ENCODE measurements at places on chromosomes 4 and X.
A peak's percentile ranks its signal among the peaks of the same experiment; 100 is the strongest.

DNA sequence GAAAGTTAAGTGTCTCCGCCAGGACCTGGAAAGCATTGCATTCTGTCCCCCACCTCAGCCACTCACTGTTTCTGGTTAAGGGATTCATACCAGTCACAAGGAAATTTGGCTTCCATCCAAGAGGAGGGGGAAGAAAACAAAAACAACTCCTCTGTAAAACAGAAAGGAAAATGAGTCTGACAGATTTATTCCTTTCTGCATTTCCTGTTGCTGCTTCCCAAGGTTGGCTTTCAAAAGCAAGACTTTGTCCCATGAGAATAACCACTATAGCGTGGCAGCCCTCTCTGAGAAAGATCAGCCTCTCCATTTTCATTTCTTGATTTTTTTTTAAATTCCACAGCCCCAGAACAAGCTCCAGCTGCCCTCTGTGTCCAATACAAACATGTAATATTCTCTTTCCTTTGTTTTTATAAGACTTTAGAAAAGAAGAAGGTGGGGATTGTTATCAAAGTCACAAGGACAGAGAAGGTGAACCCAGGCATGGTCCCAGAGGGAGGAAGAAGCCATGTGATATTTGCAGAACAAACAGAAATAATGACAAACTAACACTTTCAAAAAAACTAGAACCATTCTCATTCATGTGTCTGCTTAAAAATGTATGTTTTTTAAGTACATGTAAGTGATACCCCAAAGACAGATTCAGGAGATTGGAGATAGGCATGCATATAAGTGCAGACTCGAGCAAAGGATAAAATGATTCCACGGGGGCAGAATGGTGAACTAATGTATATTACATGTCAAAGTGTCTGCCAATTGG, 90.7 kb upstream of the DCLK2 start:
- no peak for DNase-seq

- DNase-seq, result no peak
These were observed 646 bp downstream of the TIGD4 start for GRCh38 chr4:152778656-152779512.

GRCh38 chr4:156663663-156664062, 307.9 kb downstream of the PDGFC start:
- DNase-seq, result no peak

DNA sequence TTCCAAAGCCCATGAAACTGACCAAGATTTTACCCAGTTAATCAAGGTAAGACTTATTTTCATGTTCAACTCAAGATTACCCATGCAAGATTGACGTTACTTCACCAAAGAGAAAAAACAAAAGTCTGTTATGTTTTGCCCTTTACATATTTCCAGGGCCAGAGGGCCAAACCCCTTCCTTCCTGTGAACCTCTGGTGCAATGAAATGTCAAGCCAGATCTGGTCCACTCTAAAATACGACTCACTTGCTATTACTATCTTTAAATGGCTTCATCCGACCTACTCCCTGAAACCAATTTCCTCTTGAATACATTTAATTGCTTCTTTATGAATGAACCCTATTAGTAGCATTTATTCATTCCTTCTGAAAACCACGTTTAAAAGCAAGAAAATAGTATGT, 33.0 kb downstream of the TSPAN5 start:
- DNase-seq, result no peak

GRCh38 chrX:9436812-9437211, 28.0 kb upstream of the TBL1X start:
- no peak for DNase-seq

DNA sequence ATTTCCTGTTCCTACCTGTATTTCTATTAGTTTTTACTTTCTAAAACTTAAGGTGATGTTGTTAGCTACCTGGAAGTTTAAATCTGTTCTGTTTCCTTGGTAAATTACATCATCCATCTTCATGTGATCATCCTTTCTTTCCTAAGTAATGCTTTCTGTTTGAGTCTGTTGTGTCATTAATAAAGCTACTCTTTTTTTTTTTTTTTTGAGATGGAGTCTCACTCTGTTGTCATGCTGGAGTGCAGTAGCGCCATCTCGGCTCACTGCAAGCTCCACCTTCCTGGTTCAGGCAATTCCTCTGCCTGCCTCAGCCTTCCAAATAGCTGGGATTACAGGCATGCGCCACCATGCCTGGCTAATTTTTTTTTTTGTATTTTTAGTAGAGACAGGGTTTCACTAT, 73.3 kb downstream of the FIP1L1 start:
- no peak for DNase-seq

DNA sequence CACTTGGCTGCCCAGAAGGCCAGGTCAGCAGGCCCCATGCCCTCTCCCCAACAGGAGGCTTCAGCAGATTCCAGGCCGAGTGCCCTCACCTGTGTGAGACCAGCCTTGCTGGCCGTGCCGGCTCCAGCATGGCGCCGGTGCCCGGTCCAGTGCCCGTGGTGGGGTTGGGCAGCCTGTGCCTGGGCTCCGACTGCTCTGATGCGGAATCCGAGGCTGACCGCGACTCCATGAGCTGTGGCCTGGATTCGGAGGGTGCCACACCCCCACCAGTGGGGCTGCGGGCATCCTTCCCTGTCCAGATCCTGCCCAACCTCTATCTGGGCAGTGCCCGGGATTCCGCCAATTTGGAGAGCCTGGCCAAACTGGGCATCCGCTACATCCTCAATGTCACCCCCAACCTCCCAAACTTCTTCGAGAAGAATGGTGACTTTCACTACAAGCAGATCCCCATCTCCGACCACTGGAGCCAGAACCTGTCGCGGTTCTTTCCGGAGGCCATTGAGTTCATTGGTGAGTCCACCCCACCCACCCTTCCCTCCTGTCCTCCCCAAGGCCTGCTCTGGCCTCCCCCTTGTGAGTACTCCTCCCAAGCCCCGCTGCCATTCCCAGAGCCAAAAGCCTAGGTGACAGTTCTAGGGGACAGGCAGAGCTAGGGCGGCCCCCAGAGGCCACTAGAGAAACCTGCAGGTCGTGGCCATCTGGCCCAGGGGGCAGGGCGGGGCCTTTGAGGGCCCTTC, 2.3 kb downstream of the DUSP9 start:
- no peak for DNase-seq

GRCh38 chr4:75673959-75674328, 733 bp upstream of the G3BP2 start:
- DNase-seq, result no peak

- no peak for DNase-seq
These were observed 20.6 kb downstream of the DCHS2 start for GRCh38 chr4:154471032-154471431.

GRCh38 chr4:145453163-145453520, 28.5 kb upstream of the SMAD1 start:
- no peak for DNase-seq

- no peak for DNase-seq
These were observed 31.8 kb upstream of the C4orf50 start for GRCh38 chr4:6049985-6050384.

GRCh38 chr4:54217642-54218495, 11.2 kb upstream of the PDGFRA start:
- peak; percentile 92 for DNase-seq

DNA sequence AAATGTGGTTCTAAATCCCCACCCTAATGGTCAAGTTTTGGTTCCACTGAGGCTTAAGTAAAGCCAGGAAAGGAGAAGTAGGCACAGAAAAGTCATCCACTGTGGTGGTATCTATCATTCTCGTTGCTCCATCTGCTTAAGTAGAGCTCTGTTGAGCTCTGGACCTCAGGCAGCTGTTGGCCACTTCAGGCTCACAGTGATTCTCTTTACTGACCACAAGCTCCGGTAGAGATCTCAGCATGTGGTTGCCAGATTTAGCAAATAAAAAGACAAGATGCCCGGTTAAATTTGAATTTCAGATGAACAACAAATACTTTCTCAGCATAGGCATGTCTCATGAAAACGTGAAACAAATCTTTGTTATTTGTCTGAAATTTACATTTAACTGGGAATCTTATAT, 132.3 kb upstream of the PTCHD1 start:
- DNase-seq, result no peak

- DNase-seq, result no peak
These were observed 263.8 kb upstream of the PABPC4L start for GRCh38 chr4:134465417-134465816.

GRCh38 chr4:25860586-25861279, 2.1 kb downstream of the SEL1L3 start:
- no peak for DNase-seq

- no peak for DNase-seq
These were observed 1314.7 kb downstream of the FSTL5 start for GRCh38 chr4:160848901-160849760.

- DNase-seq, result peak; percentile 91
These were observed at the start of gene CYP2U1 for GRCh38 chr4:107930821-107931774. CYP2U1 (plus strand) TSS chr4:107931549; CDS start chr4:107931644, 95 bp downstream.

- no peak for DNase-seq
These were observed 54.2 kb downstream of the SUPT20HL2 start for GRCh38 chrX:24259544-24260240.

GRCh38 chrX:54246866-54247265, 63.8 kb upstream of the FAM120C start:
- no peak for DNase-seq

DNA sequence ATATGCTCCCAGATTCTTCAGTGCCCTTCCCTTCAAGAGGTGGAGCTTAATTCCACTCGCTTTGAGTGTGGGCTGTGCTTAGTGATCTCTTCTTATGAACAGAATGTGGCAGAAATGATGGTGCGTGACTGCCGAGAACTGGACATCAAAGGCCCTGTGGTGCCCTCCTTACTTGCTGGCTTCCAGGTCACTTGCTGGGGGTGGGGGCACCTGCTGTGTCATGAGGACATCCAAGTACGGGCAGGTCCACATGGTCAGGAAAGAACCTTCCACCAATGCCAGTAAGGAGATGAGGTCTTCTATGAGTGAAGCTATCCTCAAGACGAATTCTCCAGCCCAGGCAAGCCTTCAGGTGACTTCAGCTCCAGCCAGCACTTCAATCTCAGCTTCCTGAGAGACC, 95.8 kb downstream of the FAM53A start:
- no peak for DNase-seq

GRCh38 chr4:10342866-10343265, 114.4 kb downstream of the ZNF518B start:
- peak; percentile 25 for DNase-seq

DNA sequence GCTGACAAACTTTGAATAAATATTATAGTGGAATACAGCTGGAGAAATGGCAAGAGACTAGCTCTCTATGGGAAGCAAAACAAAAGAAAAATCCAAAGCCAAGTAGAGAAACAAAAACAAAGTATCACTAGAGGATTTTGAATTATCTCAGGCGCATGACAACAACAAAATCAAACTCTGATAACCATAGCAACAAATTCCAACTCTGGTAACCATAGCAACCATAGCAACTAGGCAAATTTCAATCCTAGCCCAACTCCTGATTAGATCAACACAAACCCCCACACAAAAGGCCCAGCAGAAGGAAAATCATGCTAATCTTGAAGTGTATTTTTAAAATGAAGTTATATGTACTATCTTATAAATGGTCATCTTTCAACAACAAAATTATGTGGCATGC, 98.4 kb upstream of the MAGEE2 start:
- DNase-seq, result no peak

DNA sequence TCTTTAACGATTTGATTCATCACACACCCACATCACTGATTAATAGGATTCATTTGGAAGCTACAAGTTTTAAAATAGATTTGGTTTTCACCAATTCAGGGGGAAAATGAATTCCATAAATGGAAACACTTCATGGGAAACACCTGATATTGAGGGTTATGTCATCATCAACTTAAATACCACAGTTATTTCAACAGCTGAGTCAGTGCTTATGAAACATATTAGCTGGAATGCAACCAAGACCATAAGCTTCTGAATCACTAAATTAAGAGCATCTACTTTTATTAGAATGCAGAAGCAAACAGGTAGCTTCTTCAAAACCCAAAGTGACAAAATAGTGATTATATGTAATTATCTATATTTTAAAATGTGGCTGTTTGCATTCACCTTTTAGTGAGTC, 207.8 kb upstream of the DCAF8L1 start:
- no peak for DNase-seq

- DNase-seq, result no peak
These were observed 276.7 kb upstream of the PPARGC1A start for GRCh38 chr4:24166501-24166900.

- DNase-seq, result no peak
These were observed 54.8 kb downstream of the ENOPH1 start for GRCh38 chr4:82484996-82485783.

DNA sequence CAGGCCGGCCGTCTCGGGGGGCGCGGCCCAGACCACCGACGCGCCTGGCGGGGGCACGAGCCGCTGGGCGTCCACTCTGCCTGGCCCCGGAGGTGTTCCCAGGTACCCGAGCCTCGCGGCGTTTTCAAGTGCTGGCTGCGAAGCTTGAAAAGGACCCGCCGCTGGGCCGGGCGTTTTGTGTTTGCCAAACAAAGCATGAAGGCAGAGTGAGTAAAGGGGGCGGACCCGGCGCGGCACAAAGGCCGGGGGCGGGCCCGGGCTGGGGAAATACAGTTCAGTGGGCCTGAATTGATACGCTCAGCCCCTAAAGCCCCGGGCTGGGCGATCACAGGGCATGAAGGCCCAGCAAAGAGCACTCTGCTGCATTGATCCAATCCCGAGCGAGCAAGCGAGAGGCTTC, 65.4 kb downstream of the SOX3 start:
- DNase-seq, result no peak

DNA sequence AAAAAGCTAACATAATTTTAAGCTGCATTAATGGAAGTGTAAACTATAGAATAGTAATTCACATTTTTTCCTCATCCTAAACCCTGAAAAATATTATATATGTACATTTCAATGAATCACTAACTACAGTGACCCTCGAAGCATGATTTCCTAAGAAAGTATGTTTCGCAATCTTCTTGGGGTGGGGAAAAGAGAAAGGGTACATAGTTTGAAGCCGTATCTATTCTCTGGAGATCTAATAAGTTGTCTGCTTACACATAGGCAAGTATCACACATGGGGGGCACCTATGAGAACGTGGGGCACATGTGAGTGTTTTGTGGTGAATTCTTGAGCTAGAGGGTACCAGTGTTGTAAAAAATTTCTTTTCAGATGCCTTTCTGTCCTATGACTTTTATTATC, 71.2 kb downstream of the JADE1 start:
- DNase-seq, result no peak

GRCh38 chr4:13590766-13591165, 36.8 kb downstream of the BOD1L1 start:
- no peak for DNase-seq

GRCh38 chrX:97740886-97741285, 857.2 kb downstream of the RPA4 start:
- no peak for DNase-seq

- no peak for DNase-seq
These were observed 549.0 kb upstream of the MAGEB2 start for GRCh38 chrX:29666366-29666765.
